ENCODE measurements at places on chromosomes 3 and 15. TPM values are rescaled to one million over a fixed set of nuclear protein-coding genes. Genes with fewer than 3 reads are reported as not detected.

The CAMKV gene
- not detected for total RNA-seq

The ALPK3 gene
- 0.22 TPM for total RNA-seq

The SLC22A13 gene
- total RNA-seq, result 0.76 TPM

The TERB2 gene
- not detected for total RNA-seq

The C3orf49 gene
- total RNA-seq, result not detected
